Stimulated activated naive CD4-positive, alpha-beta T cell treated with Interleukin-2 at 50 U/mL for 16 hours (primary cell): ENCODE measurements at places on chromosomes 7 and 10.

DNA sequence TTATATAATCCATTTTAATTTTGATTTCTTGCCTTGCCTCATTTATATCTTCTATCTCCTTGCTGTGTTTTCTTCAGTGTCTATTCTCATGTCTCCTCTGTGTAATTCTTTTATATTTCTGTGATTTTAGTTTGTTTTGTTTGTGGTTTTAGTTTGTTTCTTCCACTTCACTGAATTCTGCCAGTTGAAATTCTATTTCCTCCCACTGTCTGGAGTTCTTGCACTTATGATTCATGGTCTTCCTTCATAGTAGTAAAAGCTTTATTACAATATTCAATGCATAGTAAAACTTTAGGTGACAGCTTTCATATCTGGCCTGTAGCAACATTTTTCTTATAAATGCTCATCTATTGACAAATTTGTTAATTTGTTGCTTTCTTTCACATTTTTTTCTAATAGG lies 113.3 kb downstream of the MAGI2 start:
- DNase-seq, result no peak

- DNase-seq, result no peak
These were observed 204.3 kb downstream of the CHCHD3 start for GRCh38 chr7:132877573-132877972.

DNA sequence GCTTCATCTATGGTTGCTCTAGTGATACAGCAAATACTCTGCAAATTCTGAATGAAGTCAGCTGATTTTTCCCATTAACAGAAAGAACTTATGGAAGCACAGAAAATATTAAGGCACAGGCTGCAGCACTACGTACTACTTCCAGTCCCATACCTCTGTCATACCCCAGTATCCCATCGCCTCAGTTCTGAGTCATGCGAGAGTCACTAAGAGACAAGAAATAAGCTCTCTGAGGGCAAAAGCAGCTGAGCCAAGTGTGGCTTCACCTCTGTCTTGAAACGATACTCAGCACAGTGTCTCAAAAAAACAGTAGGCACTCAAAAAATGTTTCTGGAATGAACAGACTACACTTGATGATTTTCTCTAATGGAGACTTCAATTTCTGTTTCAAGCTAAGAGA lies 48.2 kb downstream of the EZH2 start:
- DNase-seq, result no peak

DNA sequence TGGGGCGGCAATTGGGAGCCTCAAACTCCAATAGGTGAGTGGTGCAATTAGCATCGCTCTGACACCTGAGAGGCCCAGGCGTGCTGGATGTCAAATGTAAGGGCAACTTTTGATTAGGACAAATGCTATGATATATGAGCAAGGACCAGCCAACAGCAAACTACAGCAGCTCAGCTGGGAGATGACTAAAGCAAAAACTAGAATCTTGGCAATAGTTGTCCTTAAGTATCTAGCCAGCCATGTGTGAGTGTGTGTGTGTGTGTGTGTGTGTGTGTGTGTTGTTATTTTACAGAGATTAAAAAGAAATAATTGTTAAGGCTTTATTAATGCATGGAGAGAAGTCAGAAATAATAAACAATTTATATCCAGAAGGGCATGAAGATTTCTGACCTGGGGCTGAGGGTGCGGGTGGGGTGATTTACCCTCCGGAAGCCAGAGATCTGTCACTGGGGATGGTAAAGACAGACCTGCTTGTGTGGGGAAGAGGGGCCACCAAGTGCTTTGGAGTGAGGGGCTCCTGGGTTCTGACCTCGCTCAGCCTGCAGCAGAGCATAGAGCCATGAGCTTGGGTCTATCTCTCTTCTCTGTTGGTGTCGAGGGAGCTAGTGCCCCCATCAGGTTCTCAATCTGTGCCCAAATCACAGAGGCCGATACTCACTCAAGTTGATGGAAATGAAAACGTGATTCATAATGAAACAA lies 77.3 kb downstream of the EMX2 start:
- DNase-seq, result no peak

GRCh38 chr7:12968836-12969422 lies 281.5 kb downstream of the ARL4A start:
- DNase-seq, result no peak

GRCh38 chr7:29935111-29935510 lies 54.5 kb downstream of the SCRN1 start:
- DNase-seq, result no peak

DNA sequence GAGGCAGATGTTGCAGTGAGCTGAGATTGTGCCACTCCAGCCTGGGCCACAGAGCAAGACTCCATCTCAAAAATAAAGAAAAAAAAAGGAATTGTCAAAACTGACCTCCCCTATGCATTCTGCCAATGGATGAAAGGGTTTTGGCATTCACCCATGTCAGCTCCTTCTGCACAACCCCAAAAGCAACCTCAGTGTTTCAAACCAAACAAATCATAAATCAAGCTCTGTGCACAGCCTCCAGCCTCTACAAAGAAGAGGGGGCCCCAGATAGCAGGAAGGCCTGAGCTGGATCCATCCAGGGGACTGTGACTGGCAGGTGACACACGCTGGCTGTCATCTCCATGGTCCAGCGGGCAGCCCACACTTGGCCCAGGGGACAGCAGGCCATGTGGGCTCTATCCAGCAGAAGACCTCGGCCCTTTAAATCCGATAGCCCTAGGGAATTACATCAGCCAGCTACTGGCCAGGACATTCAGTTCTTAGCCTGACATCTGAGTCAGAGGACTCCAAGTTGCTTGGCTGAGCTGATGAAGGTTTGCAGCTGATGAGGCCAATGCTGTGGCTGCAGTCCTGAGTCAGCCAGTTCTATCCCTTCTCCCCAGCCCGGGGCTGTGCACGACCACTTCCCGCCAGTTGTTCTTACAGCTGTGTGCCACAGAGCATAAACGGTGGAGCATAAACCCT lies 52.0 kb upstream of the FIGNL1 start:
- no peak for DNase-seq

DNA sequence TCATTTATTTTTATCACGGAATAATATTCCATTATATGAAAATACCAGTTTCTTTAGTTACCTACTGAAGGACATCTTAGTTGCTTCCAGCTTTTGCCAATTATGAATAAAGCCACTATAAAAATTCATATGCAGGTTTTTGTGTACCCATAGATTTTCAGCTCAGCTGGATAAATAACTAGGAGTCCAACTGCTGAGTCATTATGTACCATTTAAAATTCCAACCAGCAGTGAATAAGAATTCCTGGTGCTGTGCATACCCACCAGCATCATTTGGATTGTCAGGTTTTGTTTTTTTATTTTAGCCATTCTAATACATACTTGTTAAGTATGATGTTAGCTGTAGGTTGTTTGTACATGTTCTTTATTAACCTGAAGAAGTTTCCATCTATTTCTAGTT lies 14.5 kb downstream of the FAM24B start:
- DNase-seq, result no peak

DNA sequence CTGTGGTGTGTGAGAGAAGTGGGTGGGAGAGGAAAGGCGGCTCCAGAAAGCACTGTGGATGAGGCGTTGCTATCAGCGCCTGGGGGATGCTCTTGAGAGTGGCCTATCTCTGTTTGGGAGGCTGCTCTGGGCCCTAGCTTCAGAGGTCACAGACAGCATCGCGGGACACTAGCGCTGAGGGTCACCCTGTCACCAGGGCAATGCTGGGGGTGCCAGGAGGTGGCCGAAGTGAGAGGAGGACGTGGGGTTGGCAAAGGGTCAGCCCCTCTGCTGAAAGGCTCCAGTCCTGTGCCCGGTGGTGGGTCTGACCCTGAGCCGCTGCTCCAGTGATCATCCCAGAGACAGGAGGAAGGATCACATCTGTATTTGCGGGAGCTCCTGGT lies 3.0 kb upstream of the TACR2 start:
- no peak for DNase-seq

DNA sequence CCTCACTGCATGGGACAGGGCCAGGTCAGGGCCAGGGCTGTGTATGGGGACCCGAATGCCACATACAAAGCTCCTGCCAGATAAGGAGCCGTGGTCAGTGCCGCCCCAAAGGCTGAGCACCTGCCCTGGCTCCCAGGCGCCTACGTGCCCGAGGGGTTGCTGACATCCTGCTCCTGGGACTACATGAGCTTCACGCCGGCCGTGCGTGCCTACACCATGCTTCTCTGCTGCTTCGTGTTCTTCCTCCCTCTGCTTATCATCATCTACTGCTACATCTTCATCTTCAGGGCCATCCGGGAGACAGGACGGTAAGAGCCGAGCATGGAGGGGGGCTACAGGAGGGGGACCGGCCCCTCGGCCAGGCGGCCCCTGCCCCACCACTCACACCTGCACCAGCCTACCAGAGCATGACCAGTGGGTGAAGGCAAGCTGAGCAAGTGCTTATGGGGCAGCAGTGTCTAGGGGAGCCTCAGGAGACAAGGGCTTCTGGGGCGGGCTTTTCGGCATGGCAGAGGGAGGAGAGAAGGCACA lies 4.9 kb downstream of the OPN4 start:
- no peak for DNase-seq

DNA sequence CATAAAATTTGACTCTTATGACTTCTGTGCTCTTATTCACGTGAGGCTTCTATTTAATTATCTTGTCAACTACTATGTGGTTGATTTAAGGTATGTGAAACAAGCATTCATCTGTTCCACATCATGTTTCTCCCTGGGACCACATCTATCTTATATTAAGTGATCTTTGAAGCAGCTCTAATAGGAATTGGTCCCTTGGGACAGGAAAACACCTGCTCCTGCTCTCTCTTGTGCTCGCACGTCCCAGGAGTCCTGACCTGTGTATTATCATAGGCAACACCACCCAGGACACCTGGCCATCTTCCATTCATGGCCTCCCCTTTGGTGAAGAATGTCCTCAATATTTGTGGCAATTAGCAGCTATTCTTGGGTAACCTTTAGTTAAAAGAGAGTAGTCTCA lies 269.2 kb downstream of the NRG3 start:
- no peak for DNase-seq

GRCh38 chr7:154886591-154886990 lies 116.3 kb downstream of the PAXIP1 start:
- no peak for DNase-seq

GRCh38 chr7:93036807-93037206 lies 81.0 kb downstream of the SAMD9 start:
- DNase-seq, result no peak

- no peak for DNase-seq
These were observed 1.8 kb downstream of the KLLN start for GRCh38 chr10:87861566-87861952.

GRCh38 chr10:97780841-97781617 lies 9.2 kb upstream of the SFRP5 start:
- no peak for DNase-seq

GRCh38 chr10:50799595-50799994 lies 59.9 kb downstream of the ASAH2B start:
- no peak for DNase-seq

DNA sequence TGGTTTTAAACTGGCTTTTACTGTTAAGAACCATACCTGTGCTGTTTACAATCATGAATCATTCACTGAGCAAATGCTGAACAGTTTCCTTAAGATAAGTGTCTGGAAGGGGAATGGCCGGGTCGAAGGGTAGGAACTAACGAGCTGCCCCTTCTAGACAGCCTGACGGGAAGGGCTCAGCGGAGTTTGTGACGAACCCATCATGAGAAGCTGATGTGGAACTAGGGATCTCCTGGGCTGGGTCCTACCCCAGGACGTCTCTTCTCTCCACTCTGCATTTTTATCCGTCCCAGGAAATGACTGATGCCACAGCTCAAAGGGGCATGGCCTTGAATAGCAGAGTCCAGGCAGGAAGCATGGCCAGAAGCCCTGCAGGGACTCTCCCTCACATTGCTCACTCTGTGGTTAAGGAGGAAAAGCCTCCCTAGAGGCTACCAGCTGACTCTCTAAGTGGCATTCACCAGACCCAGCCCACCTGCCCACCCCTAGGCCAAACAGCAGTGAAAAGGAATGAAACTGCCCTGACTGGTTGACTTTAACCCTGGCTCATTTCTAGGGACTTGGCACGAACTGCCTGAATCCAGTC lies 112.0 kb downstream of the PFKFB3 start:
- no peak for DNase-seq

GRCh38 chr7:75916685-75917634 lies 2.0 kb downstream of the POR start:
- DNase-seq, result no peak

- DNase-seq, result no peak
These were observed 28.7 kb upstream of the STRIP2 start for GRCh38 chr7:129405527-129405926.

GRCh38 chr7:106225856-106226255 lies 58.9 kb downstream of the NAMPT start:
- no peak for DNase-seq

DNA sequence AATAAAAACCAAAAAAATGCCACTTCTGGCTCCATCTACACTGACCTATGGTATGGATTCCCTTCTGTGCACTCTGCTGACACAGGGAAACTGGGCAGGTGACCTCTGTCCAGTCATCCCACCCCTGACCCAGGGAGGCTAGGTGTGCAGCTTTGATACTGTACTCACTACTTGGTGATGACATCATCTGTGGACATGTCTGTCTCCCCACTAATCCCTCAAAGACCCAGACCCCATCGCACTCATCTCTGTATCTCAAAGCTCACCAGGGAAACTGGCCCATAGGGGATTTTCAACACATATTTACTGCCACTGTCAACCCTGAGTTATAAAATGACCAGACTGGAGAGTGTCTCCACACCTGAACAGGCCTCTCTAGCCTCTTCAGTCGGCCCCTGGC lies 10.6 kb downstream of the SGMS1 start:
- DNase-seq, result no peak

DNA sequence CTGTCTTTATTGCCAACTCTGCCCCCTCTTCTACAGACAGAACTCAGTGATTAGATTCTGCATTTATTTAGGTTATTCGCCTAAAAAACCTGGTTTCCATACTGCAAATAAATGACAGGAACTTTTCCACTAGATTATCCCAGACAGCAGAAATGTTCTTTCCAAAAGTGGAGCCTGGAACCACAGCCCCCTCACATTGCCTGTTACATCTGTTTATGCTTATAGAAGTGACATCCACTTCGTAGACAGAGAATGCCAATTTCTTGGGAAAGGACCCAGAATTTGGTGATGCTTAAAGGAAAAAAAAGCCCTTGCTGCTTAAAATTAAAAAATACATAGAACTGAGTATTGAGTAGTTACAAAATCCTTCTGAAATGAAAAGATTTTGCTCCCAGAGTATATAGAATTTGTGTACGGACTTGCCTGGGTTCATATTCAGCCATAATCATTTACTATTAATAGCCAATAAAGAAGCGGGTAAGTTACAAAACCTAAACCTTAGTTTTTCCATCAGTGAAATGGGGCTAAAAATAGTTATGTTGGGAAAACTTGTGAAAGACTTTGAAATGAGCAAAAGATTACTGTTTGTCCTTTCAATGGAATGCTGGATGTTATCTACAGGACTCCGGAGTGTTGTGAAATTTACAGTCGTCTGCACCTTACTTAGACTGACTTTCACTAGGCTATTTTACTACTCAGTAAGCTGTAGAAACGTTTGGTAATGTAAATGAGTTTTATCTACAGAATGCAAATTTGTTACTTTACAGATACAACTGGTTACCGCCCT lies 1.1 kb upstream of the PPP1R9A start:
- DNase-seq, result no peak

DNA sequence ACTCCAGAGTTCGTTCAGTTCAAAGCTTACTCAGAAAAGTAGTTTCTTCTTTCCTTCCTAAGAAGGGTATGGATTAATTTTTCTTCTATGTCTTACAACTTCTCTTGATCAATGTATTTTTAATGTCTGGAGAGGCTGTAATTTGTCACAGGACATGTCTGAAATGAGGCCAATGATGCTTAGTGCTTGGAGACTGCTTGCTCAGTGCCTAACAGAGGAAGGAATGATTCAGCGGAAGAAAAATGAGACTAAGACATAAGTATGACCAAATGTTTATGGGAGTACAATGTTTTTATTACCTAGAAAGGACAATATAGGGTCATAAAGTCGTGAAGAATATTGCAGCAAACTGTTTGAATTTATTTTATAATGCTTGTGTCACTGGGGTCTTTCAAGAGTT lies 43.3 kb downstream of the GPR37 start:
- DNase-seq, result no peak
